ENCODE measurements at places on chromosomes 3 and 15.

DNA sequence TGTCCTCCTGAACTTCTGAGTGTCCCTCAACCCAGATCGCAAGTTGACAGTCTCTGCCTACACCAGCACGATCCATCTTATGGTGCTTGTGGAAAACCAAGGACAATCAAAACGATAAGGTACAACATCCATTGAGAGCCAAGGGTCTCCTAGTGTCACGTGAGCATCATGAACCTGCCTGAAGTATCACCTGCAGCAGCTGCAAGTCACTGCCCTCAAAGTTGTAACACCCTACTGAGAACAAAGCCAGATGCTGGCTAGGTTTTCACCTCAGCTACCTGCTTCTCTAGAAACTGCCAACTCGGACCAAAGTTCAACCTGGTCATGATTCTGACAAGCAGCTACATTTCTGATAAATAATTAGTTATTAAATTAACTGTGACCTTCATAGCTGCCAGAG is 17.5 kb downstream of the C2CD4B start:
- no peak for DNase-seq

DNA sequence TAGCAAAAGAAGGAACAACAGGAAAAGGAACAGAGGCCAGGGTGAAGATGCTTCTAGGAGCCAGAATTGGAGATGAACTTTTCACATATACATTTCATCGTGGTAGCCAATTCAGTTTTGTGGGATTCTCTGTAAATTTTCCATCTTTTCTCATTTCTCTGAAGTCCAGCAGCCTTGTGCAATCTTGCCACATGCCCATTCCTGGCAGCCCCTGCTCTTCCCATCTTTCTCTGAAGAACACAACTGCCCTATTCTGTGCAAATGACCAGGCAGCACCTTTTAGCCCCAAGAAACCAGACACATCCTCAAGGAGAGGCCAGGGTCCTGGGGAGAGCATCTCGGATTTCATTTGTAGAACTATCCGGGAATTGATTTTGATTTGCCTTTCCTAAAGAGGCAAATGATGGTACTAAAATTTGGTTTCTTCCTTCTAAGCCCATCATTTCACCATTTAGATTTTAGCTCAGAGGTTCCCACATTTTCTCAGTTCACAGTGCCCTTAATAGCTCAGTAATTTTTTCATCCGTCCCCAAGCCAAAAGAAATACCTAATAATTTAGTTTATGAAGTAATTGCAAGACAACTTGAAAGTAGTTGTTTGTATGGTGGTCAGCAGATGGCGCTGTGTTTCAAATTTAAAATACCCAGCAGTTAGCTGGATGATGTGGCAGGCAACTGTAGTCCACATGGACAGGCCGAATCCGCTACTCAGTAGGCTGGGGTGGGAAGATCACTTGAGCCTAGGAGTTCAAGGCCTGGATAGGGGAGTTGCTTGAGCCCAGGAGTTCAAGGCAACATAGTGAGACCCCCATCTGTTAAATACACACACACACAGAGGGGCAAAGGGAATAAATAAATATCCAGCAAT is 61.3 kb upstream of the ACKR4 start:
- peak; percentile 78 for DNase-seq

DNA sequence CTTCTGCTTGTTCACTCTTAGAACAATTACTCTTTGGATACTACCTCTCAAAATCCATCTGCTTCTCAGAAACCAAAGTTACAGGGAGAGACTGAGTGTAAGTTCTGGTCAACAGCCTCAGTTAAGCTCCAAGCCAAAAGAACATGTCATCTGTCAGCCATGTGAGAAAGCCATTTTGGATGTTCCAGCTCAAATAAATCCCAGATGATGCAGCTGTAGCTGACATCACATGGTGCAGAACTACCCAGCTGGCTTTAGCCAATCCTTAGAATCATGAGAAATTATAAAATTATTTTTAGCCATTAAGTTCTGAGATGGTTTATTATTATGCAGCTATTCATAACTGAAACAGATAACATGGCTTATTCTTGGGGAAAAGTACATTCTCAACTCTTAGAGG is 696.0 kb downstream of the ZNF385D start:
- no peak for DNase-seq

GRCh38 chr3:80307844-80308243 is 540.0 kb upstream of the ROBO1 start:
- no peak for DNase-seq

Data from NB4 (cell line).